ENCODE measurements at places on chromosomes 12 and 14. TPM values are rescaled to one million over a fixed set of nuclear protein-coding genes. Genes with fewer than 3 reads are reported as not detected.

- H3K27me3 ChIP-seq, result no peaks in the 10 kb centered on the region
- no peak overlapping the region for H3K4me3 ChIP-seq
- no peak overlapping the region for H3K27ac ChIP-seq
- H3K36me3 ChIP-seq, result no peaks in the 10 kb centered on the region
- no peak for DNase-seq
- no peaks in the 10 kb centered on the region for H3K4me1 ChIP-seq
Observed at GRCh38 chr14:95889236-95889979, 12.8 kb downstream of the TUNAR start.

DNA sequence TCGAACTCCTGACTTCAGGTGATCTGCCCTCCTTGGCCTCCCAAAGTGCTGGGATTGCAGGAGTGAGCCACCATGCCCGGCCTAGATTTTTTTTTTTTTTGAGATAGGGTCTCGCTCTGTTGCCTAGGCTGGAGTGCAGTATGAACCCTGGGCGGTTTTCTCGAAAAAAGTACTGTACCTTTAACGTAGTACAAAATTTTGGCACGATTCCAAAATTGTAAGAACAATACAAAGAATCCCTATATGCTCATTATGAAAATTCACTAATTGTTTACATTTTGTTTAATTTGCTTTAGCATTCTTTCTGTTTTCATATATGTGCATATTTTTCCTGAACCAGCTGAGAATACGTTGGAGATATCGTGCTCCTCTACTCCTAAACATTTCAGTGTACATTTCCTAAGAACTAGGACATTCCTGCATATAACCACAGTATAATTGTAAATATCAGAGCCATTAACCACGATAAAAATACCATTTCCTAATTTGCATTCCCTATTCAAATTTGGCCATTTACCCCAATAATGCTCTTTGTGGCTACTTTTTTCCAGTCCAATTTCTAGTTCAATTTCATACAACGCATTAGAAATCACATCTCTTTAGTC, 97.8 kb downstream of the RPS6KA5 start:
- H3K27me3 ChIP-seq, result no peaks in the 10 kb centered on the region
- no peak overlapping the region for H3K4me3 ChIP-seq
- no peaks in the 10 kb centered on the region for H3K4me1 ChIP-seq
- H3K27ac ChIP-seq, result no peak overlapping the region

DNA sequence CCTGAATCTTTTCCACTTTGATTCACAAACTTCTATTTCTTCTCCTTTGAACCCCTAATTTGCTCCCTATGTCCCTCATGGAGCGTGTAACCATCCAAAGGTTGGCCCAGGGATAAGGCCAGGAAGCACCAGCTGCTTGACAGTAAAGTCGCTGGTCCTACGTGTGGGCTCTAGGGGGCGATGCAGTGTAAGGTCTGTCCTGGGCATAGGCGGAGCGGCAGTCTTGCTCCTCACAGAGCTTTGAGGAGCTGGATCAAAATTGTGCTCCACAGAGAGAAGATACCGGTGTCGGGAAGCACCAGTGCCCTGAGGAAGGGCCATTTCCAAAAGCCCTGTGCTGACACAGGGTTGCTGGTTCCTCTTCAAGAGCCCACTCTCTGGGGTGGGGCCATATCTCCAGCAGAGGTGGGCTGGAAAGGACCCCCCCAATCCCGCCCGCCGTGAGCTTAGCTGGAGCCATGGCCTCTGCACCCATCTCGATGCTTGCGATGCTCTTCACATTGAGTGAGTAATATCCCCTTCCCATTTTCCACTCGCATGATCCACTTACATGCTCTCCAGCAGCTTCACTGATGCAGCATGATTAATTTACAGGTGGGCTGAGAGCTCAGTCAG, 49.9 kb upstream of the OR4E1 start:
- H3K27ac ChIP-seq, result no peak overlapping the region
- peaks cover 3% of the 10 kb centered on the region for H3K27me3 ChIP-seq
- no peaks in the 10 kb centered on the region for H3K36me3 ChIP-seq
- DNase-seq, result no peak

Gene KMT2D
- polyA plus RNA-seq, result 46.1 TPM

Data from large intestine (tissue), 12 donors.